ENCODE measurements at places on chromosomes 13 and 19.

- no peak for DNase-seq
Measured at GRCh38 chr13:47564041-47564440, 437.0 kb downstream of the SUCLA2 start.

GRCh38 chr13:28576067-28576466, 81.1 kb upstream of the FLT1 start:
- DNase-seq: no peak

DNA sequence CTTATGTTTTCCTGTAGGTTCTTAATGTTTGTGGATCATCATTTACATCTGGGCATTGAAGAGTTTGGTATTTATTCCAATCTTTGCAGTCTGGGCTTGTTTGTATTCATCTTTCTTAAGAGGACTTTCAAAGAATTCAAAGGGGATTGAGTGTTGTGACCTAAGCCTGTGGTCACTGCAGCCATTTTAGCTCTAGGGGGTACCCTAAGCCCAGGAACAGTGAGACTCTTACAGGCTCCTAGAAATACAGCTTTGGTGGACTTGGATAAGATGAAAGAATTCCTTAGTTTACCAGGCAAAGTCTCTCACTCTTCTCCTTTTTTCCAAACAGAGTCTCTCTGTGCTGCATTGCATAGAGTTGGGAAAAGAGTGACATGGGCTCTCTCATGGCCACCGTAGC, 2539.0 kb upstream of the PCDH20 start:
- no peak for DNase-seq

DNA sequence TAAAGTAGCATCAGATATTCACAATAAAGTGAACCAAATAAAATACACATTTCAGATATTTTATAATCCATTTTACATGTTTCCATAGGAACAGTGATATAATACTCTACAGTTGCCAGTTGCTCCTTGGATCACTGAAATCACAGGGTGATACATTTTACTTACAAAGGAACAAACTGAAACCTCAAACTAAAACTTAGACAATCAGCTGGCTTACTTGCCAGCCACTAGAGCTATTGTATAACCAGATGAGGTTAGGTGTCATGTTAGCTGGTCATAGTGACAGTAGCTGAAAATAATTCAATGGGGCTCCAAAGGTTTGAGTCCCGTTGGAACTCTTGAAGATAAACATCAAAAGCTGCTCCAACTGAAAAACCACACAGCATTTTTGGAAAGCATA, 274.6 kb downstream of the ITGBL1 start:
- DNase-seq: no peak

DNA sequence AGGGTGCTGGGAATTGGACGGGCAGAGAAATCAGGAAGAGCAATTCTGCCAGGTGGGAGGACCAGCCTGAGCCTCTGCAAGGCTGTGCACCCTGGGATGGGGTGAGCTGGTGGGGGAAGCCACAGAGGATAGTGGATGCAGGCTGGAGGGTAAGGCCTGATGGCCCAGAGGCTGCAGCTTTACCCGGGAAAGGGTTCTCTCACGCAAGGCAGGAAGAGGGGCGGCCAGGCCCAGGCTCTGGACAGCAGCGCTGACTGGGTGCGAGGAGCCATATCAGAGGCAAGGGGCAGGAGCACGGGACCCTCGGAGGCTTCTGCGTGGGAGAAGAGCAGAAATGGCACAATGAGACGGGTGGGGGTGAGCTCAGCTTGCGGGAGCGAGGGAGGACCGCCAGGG, 104.6 kb downstream of the SOX1 start:
- DNase-seq: no peak

- peak; percentile 52 for DNase-seq
Measured at GRCh38 chr19:2494084-2494446, 18.1 kb downstream of the GADD45B start.

DNA sequence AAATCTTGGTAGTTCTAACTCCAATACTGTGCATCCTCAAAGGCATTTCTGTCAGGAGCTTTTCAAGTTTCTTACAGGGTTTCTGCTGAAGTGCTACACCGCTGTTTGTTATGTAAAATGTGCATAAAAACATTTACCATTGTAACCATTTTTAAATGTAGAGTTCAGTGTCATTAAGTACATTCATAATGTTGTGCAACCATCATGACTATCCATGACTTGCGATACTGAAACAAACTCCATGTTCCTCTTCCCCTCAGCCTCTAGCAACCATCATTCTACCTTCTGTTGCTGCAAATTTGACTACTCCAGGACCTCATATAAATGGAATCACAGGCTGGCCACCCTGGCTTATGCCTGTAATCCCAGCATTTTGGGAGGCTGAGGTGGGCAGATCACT, 14.4 kb upstream of the SLC25A42 start:
- no peak for DNase-seq

DNA sequence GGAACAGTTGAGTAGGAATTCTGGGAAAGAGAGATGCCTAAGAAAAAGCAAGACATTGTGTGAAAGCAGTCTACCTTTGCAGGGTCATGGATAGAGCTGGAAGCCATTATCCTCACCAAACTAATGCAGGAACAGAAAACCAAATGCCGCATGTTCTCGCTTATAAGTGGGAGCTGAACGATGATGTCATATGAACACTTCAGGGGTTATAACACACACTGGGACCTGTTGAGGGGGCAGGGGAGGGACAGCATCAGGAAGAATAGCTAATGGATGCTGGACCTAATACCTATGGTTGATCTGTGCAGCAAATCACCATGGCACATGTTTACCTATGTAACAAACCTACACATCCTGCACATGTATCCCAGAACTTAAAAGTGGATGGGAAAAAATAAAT, 69.9 kb downstream of the TSC22D1 start:
- DNase-seq: no peak

GRCh38 chr19:58396691-58397532, 1.5 kb downstream of the RNF225 start:
- DNase-seq: no peak

DNA sequence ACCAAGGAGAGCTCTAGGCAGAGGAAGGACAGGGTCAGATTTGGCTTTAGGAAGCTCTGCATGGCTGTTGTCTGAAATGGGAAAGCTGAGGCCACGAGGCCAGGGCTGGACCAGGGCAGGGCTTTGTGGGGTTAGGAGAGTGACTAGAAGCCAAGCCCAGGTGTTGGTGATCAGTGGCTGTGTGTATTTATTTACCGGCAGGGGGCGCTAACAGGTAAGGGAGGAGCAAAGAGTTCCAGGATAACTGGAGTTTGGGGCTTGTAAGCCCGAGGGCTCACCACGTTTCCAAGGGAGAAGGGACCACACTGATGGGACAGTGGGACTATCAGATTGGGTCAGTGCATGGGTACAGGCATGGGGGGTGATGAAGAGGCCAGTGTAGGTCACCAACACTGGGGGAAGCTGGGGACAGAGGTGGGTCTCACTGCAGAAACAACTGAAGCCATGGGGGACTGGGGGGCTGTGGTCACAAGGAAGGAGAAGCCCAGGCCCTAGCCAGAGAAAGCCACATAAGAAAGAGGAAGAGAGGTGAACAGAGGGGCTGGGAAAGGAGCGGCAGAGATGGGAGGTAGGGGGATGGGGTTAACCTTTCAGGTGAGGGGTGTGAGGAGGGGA, 3.9 kb downstream of the TMEM147 start:
- no peak for DNase-seq

DNA sequence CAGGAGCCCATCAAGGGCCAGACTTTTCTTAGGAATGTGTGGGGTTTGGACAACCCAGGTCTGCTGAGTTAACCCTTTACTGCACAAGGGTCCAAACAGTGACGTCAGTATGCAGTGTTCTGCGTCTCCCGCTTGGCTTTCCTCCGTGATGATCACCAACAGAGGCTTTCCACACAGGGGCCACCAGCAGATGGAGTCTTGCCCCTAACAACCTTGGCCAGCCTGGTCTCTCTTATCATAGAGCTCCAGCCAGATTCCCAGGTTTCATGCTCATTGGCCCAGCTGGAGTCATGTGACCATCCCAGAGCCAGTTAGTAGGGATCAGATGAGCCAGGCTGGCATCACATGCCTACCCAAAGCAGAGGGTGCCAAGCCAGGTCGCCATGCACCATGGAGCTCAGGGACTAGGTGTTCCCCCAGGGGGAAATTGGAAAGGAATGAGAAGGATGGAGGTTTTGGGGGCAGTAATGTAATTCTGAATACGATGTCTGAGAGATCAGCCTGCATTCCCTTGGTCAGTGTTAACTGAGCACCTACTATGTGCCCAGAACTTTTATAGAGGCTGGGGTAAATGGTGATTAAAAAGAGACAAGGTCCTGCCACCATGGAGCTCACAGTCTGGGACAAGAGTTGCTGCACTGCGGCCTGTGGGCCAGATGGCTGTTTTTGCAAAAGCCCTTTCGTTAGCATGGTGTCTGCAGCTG, 61.2 kb downstream of the MYH14 start:
- DNase-seq: no peak

DNA sequence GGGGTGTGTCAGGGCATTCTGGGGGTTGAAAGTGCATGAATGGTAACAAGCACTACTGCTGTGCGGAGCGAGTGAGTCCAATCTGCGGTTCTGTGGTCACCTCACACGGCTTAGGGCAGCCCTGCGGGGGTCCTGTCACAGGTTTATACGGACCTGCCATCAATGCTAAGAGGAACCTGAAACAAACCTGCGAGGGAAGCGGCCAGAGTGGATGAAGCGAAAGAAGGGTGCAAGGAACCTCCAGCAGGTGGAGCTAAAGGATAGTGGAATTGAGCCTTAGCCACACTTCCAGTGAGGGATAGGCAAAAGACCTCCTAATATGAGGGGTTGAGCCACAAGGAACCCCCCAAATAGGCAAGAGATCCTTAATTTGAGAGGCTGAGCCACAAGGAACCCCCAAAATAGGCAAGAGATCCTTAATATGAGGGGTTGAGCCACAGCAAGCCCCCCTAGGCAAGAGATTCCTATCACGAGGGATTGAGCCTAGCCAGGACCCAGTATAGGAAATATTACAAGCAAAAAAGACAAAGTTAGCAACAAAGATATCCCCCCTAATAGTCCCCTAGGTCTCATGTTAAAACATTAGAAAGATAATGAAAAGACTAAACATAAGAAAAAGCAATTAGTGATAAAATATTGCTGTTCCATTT, 6.3 kb upstream of the ZNF69 start:
- peak; percentile 26 for DNase-seq

DNA sequence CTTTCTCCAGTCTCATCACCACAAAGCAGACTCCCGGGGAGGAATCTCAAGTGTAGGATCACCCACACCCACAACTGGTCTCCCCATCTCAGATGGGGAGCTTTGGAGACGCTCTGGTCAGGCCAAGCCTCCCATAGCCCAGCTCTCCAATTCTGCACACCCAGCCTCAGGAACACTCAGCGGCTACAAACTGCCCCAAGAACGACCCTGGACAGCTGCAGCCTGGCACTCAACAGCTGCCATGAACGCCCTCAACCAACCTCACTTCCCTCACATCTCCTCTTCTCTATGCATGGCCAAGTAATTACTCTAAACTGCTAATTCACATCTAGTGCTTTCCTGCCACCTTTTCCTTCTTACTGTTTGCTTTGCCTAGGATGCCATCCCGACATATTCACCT, 42.6 kb downstream of the DZIP1 start:
- DNase-seq: no peak

- no peak for DNase-seq
Measured at GRCh38 chr19:48603449-48603848, 3.1 kb upstream of the SPACA4 start.

GRCh38 chr19:10911579-10912363, 16.7 kb downstream of the YIPF2 start:
- DNase-seq: no peak

- DNase-seq: no peak
Measured at GRCh38 chr13:111954661-111955411, 112.1 kb upstream of the SOX1 start.

DNA sequence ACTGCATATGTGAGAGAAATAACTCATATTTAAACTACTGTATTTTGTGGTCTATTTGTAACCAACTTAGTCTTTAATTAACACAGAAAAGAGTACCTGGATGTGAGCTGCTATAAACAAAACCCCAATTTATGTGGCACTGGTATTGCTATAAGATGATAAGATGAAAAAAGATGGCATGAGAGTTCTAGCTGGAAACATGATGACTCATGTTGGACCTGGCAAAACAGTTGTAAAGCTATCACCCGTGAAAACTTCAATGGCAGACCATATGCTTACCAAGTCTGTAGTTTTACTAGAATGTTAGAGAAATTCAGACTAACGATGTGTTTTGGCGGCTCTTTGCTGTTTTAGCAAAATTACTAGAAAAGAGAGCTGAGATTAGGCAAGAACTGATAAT, 69.6 kb upstream of the PCDH9 start:
- DNase-seq: peak; percentile 2

DNA sequence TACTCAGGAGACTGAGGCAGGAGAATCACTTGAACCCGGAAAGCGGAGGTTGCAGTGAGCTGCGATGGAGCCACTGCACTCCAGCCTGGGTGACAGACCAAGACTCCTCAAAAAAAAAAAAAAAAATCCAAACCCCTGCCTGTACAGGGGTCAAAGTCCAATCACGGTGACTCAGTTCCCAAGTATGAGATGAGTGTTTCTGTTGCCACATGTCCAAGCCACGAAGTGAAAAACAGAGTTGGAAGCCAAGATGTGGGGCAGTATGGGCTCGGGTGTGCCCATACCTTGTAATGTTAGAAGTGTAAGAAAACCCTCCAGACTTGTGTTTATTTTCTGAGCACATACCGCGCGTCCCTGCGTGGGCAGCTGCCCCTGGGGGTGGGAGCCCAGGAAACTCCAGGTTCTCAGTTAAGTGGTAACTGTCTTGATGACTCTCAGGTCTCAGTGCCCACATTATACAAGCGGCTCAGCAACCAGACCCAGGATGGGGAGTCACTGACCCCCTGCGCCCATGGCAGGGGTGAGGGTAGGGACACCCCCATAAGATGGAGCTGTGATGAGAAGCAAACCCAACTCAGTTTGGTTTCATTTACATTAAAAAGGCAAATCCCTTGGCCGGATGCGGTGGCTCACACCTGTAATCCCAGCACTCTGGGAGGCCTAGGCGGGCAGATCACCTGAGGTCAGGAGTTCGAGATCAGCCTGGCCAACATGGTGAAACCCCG, 1.2 kb upstream of the GPX4 start:
- DNase-seq: peak; percentile 90

DNA sequence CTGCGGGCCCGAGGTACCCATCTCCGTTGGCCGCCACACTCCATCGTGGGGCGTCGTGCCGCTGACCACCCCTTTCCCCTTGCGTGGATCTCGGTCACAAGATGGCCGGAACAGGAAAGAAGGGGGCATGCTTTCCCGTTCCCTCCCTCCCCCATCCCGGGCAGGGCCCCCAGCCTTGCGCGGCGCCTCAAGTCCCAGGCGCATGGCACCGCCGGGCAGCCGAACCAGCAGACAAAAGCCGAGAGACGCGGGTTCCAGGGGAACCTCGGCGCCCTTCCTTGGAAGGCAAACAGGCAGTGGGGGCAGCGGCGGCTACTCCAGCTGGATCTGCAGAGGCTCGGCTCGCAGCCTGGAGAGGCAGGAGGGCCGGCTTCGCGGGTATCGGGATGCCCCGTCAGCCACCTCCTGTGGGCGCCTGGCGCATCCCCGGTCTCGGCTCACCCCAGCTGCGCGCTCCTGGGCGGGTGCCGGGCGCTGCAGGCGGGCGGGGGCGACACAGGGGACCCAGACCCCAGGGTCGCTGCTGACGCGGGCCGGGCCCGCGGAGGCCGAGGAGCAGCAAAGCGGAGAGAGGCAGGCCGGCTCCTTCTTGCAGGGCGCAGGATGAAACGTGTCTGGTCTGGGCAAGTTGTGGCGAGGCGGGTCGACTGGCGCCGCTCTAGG, 439 bp downstream of the DZIP1 start:
- DNase-seq: peak; percentile 53

GRCh38 chr19:49513746-49514118, 1.3 kb downstream of the FCGRT start:
- no peak for DNase-seq

All from MG63 (cell line).